ENCODE measurements at places on chromosomes 4 and X.

- no peak for DNase-seq
These were observed 89.2 kb downstream of the AFAP1 start for GRCh38 chr4:7850489-7850888.

- DNase-seq: no peak
These were observed 2.5 kb upstream of the BRWD3 start for GRCh38 chrX:80812176-80812575.

- no peak for DNase-seq
These were observed 140.5 kb downstream of the KLHL8 start for GRCh38 chr4:87079967-87080366.

- DNase-seq: no peak
These were observed 2.7 kb downstream of the ALAS2 start for GRCh38 chrX:55028040-55028439.

- no peak for DNase-seq
These were observed 177.4 kb downstream of the DCHS2 start for GRCh38 chr4:154314248-154314647.

DNA sequence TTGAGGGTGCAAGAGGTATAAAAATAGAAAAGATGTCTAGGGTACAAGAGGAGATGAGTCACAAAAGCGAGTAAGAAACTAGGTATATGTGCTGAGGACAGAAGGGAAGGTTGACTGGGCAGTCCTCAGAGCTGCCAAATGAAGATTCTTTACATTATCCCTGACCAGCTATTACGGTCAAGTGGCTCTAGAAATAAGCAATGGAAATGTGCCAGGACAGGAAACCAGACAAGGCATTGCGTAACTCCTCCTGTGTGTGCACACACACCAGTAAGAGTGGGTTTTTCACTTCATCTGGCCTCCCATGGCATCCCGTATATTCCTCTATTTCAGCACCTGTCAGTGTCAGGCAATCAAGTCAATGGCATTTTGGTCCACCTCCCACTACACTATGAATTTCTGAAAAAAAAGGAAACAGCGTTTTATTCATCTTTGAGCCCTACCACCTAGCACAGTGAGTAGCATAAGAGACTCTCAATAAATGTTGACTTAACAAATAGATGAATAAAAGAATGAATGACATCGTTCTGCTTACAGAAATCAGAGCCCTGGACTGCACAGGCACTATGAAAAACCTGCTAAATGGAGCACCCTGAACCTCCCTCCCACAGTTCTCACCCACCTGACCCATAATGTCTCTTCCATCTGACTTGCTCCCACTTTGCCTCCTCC lies 62.6 kb upstream of the KLF3 start:
- DNase-seq: no peak

- no peak for DNase-seq
These were observed 113.9 kb upstream of the MBNL3 start for GRCh38 chrX:132602701-132603100.

GRCh38 chrX:101617211-101618191 lies at the start of gene ARMCX6:
ARMCX6 (minus strand) TSS chrX:101618000; CDS start chrX:101616620, 1,380 bp downstream.
- peak; percentile 29 for DNase-seq

DNA sequence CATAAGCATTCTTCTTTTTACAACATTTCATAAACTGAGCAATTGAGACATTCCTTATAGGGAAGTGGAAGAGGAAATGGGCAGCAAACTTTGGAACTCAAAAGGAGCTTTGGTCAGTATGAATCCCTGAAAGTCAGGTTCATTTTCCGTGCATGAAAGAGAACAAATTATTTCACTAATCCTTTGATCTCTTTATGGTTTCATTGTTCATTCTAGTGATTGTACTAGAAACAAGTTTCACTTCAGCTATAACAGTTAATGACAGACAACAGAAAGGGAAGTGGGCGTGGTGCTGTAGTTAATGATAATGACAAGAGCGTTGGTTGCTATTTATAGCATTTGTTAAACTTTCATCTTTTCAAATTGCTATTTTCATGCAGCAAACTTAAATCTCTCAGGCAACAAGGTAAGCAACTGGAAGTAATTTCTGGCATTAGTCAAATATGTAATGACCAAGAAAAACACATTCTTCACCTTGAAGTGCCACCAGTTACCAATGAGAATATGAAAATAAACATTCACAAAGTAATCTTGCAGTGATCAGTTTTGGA lies 98.4 kb downstream of the AREG start:
- DNase-seq: no peak

DNA sequence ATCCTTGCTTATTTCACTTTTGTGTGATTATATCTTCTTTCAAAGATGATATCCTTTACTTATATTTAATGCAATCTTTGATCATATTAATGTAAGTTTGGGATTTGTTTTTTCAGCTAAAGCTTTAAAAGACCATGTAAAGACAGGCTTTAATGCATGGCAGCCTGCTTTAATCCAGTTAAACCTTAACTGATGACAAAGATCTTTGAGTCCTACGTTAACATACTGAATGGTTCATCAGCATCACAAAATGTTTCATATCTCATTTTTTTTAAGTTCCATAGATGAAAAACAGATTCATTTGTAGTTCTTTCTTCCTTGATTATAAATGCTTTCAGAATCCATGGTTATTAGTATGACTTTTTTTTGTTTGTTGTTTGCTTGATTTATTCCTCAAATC lies 1102.8 kb downstream of the FSTL5 start:
- DNase-seq: no peak

DNA sequence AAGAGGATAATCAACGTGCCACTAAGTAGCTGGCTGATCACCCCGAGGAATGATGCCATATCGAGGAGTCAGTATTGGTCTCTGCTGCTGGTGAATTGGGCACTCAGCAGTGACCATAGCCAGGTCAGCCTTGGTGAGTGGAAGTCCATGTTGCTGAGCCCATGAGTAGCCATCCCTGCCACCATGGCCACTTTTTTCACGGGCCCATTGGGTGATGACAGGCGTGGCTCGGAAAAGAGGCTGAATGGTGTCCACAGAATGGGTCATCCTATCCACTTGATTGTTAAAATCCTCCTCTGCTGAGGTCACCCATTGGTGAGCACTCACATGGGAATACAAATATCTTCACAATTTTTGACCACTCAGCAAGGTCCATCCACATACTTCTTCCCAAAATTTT lies 114.4 kb downstream of the UBE2NL start:
- DNase-seq: no peak

DNA sequence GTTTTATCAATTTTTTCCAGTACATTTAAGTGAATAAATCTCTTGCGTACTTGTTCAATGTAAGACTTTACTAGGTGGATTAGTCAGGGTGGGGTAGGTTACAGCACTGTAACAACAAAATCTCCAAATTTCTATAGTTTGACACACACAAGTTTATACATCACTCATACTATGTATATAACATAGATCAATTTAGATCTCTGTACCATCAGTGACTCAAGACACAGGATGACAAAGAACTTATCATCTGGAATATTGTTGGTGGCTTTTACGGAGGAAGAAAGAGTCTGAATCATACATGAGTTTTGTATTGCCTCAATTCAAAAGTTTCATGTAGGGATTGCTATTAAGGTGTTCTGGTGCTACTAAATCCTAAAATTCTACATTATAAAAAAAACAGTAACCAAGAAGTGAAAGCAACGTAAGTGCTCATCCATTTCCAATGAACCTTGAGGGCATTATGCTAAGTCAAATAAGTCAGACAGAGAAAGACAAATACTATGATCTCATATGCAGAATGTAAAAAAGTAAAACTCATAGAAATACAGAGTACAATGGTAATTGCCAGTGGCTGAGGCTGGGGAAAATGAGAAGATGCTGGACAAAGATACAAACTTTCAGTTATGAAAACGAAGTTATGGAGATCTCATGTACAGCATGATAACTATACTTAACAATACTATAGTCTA lies 98.0 kb upstream of the DKK2 start:
- no peak for DNase-seq

- no peak for DNase-seq
These were observed 33.4 kb upstream of the RBM47 start for GRCh38 chr4:40662962-40663604.

GRCh38 chrX:107738768-107739167 lies 36.8 kb downstream of the TSC22D3 start:
- DNase-seq: no peak

GRCh38 chrX:137651647-137652046 lies 85.7 kb downstream of the ZIC3 start:
- DNase-seq: no peak

DNA sequence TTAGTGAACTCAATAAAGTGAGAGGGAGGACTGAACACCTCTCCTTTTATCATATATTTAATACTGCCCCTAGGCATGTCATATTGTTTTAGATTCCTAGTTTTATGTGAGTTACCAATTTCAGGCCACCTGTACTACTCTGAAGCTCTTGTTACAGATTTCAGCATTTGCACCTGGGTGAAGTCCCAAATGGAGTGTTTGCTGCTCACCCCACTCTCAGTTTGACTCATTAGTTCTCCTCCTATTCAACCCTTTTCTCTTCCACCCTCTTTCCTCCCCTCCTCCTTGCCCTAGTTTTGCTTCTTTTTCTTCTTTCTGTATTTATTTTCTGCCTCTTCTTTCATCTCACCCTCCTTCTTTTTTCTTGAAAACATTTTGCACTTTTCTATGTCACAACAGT lies 1852.2 kb upstream of the IGFBP7 start:
- DNase-seq: no peak

GRCh38 chr4:17024425-17024824 lies 126.0 kb upstream of the LDB2 start:
- no peak for DNase-seq

DNA sequence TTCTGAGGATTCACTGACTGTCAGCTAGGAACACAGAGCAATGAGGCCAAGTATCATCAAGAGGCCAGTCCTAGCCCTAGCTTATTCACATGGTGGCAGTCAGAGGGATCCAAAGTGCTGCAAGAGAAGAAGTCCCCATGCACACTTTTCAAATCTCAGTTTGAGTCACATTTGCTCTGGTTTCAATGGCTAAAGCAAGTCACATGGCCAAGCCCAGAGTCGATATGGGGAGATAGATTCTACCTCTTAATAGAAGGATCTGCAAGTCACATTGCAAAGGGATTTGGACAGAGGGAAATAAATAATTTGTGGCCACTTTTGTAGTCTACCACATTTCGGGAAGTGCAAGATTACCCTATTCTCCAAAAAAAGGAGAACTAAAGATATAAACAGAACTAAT lies 3.7 kb upstream of the LCORL start:
- no peak for DNase-seq

DNA sequence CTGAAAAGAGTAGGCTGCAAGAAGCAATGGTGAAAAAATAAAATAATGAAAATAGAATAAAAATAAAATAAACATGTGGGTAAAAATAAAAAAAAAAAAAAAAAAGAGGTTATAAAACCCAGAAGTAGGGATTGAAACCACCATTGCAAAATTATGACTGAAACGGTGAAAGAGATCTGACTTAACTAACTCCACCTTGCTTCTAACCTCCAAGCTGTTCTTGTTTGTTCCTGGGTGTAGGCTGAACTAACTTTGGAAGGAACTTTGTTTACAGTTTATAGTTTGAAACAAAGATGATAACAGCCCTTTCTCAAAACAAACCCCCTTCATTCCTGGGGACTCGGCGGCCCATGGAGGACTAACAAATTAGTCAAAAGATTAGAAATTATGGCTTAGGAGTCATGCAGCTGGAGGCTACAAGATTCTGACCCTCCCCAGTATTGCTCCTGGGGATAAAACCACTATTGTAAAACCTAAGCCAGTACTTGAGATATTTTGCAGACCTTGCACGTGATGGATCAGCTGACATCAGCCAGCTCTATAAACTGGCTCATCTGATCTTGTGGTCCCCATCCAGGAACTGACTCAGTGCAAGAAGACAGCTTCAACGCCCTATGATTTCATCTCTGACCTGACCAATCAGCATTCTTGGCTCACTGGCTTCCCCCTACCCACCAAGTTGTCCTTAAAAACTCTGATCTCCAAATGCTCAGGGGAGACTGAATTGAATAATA lies 30.4 kb downstream of the DDX60L start:
- DNase-seq: no peak

GRCh38 chr4:6907658-6908191 lies 1.9 kb upstream of the TBC1D14 start:
- no peak for DNase-seq

DNA sequence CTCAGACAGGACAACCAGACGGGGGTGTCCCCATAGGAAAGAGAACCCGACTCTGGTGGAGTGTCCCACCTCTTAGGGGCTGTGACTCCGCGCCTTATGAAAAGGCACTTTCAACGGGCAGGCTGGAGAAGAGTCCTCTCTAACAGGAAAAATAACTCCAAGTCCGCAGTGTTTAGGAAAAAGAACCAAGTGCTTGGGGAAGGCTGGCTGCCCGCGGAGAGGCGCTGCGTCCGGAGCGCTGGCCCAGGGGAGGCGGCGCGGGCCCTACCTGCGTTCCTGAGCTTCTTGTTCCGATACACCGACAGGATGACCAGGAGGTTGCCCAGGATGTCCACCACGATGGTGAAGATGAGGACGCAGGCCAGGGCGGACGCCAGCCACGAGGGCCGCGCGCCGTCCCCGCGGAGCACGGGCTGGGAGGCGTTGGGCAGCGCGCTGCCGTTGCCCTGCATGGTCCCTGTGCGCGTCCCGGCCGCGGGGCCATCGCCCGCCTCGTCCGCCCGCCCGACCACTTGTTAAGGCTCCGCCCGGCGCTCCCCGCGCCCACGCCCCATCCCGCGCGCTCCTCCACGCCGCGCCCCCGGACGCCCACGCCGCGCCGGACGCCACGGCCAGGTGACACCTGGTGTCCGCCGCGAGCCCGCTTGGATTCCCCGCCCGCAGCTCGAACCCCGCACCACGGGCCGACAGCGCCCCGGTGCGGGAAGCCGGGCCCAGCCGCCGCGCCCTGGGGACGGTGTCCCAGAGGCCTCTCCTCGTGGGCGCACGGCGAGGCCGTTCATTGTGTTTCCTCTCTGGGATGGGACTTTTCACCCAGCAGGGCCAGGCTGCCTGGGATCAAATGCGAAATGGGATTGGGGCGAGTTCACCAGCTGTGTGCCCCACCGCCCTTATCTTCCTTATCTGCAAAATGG lies at the start of gene MTNR1A:
Gene MTNR1A, minus strand, starts transcription at position 654 of the 914 bp plus-strand sequence. Its CDS starts 202 bp downstream, at position 452.
- no peak for DNase-seq

GRCh38 chr4:75477201-75477600 lies 37.0 kb downstream of the RCHY1 start:
- no peak for DNase-seq

DNA sequence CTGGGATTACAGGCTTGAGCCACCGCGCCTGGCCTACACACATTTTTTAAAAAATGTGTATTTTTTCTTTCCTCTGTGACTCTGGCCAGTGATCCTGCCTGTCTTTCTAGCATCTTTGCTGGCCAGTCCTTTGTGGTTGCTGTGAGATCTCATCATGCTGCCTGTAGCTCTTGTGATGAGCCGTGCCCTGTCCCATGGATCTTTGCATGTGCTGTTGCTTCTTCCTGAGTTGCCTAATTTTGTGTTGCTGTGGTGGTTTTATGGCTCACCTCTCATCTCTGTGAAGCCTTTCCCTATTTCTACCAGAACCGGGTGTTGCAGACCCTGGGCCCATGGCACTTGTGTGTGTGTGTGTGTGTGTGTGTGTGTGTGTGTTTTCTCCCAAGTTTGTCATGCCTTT lies 8.3 kb downstream of the NSD2 start:
- DNase-seq: no peak

DNA sequence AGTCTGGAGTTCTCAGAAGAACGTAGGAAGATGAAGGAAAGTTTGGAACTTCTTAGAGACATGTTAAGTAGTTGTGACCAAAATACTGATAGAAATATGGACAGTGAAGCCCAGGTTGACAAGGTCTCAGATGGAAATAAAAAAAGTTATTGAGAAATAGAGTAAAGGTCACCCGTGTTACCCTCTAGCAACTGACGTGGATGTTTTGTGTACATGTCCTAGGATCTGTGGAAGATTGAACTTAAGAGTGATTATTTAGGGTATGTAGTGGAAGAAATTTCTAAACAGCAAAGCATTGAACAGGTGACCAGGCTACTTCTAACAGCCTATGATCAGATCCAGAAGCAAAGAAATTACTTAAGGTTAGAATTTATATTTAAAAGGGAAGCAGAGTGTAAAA lies 1020.4 kb downstream of the FSTL5 start:
- DNase-seq: no peak

All from SW 1271 (cell line).